ENCODE measurements at places on chromosomes 6 and 20.

- peak; percentile 58 for DNase-seq
These were observed 45.0 kb downstream of the SLC23A2 start for GRCh38 chr20:4956200-4956810.

- no peak for DNase-seq
These were observed 57.5 kb upstream of the FUCA2 start for GRCh38 chr6:143569040-143569439.

GRCh38 chr20:58073945-58074856 is 154.3 kb downstream of the ANKRD60 start:
- no peak for DNase-seq

- peak; percentile 40 for DNase-seq
These were observed 32.6 kb upstream of the PHACTR3 start for GRCh38 chr20:59571551-59572314.
